ENCODE measurements at places on chromosomes 16 and 17.

DNA sequence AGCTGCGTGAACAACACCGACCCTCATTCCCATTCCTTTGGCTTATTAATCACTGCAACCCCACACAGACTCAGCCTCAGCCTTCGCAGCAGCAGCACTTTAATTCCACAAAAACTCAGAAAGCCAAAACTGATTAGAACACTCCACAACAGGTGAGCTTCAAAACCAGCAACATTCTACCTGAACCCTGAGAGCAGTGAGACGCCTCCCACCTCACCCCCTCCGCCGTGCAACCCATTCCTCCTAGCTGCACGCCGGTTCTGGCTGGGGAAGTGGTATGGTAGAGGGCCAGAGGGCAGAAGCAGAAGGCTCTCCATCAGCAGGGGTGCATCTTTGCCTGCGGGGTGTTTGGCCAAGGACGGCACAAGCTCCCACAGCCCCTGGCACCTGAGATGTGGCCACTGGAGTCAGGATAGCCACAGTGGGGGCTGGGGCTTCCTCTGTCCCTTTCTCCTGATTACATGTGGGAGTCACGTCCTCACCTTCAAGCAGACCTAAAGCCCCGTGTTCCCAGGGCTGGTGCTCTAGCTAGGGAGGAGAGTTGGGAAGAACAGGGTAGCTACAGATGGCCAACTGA, 1.6 kb downstream of the BORCS6 start:
- no peak for DNase-seq

DNA sequence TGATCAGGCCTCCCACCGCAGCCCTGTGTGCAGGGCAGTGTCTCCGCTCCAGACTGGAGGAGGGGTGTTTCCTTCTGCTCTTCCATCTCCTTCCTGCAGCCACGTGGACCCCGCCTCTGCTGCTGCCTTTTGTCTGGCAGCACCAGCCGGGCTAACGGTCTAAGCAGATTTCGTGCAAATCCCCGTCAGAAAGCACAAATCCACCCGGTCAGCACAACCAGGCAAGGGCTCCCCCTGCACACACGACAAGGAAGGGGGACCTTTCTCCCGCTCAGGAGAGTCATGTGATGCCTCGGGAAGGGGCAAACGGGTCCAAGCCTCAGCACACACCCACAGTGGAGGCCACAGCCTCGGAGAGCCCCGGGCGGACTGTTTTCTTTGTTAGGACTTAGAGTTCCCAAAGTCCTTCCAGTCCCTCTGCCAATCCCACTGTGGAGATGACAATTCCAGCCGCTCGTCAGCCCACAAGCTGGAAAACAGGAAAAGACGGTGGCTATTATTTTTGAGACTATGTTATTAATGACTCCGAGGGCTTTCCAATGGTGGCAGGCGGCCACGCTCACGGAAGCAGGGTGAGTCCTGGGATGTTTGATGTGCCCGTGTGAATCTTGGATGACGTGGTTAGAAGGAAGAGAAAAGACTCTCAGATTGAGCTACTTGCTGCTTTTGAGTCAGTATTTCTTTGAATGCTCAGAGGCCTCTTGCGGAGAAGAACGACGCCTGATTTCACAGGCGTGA, 22.5 kb upstream of the MEAK7 start:
- DNase-seq = no peak

DNA sequence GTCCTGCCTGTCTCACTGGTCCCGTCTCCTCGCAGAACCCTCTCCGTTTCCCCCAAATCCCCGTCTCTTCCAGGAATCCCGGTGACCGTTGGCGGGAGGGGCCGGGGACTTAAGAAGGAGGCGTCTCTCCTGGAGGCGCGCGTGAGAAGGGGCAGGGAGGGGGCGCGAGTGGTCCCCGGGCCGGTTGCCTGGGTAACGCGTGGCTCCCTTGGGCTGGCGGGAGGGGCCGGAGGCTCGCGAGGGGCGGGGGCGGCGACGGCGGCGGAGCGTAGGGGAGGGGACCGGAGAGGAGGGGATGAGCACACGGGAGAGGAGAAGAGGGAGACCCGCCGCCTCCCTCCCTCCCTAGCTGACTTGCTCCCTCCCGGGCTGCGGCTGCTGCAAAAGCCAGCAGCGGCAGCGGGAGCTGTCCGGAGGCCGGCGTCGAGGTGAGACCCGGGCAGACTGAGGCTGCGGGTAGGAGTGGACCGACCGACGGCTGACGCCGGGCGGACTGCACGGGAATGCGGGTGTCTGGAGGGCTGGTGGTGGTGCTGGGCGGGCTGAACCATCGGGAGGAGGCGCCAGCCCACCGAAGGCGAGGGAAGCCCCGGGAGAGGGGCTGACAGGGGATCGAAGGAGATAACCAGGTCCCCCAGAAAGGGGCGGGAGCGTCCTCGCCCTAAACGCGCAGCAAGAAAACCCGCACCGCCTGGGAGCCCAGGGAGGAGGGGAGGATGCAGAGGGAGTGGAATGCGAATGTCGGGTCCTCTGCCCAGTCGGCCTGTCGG, at the start of gene PRRT2:
TSS of gene PRRT2 (plus strand) at position 298 of the 770 bp plus-strand sequence. CDS start 862 bp downstream, outside the sequence.
- no peak for DNase-seq

DNA sequence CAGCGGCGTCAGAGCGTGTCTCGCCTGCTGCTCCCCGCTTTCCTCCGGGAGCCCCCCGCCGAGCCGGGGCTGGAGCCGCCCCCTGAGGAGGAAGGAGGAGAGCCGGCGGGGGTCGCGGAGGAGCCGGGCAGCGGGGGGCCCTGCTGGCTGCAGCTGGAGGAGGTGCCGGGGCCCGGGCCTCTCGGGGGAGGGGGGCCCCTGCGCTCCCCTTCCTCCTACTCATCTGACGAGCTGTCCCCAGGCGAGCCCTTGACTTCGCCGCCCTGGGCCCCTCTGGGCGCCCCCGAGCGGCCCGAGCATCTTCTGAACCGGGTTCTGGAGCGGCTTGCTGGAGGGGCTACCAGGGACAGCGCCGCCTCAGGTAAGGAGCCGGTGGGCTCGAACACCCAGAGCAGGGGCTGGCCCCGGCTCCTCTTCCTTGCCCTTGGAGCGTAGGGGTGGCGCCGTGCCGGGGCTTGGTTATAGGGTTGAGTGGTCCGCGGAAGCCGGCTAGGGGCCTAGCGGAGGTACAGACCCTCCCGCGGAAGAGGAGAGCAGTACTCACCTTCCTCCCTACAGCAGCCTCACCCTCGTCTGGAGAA, 841 bp downstream of the RAPGEFL1 start:
- DNase-seq = no peak
